A549 treated with CORT108297 at 1 μM for 4 hours (cell line): ENCODE measurements at places on chromosomes 2 and 18. TPM values are rescaled to one million over a fixed set of nuclear protein-coding genes. Genes with fewer than 3 reads are reported as not detected.

CRYGC gene
- not detected in 5 replicates for total RNA-seq

ATP8B1 gene
- total RNA-seq: 7.9 to 10.5 TPM (median 9.3 TPM) in 5 replicates

CYP27C1 gene
- 3.8 to 4.9 TPM (median 4.5 TPM) in 5 replicates for total RNA-seq

PLCL1 gene
- total RNA-seq: 0.02 TPM in 1 of 5 replicates, not detected in the others

IL1F10 gene
- not detected in 5 replicates for total RNA-seq

REG3G gene
- total RNA-seq: not detected in 5 replicates

CD8B2 gene
- total RNA-seq: not detected in 5 replicates

TIA1 gene
- total RNA-seq: 37.2 to 55.3 TPM (median 50.0 TPM) in 5 replicates

FAM237A gene
- total RNA-seq: not detected in 5 replicates

RNF103 gene
- 37.0 to 46.3 TPM (median 42.0 TPM) in 5 replicates for total RNA-seq

HOXD9 gene
- 0.82 to 1.7 TPM (median 1.5 TPM) in 5 replicates for total RNA-seq

HOXD3 gene
- total RNA-seq: 0.08 to 0.30 TPM (median 0.18 TPM) in 4 of 5 replicates, not detected in the other

ZNF521 gene
- not detected in 5 replicates for total RNA-seq

SLC8A1 gene
- 0.27 to 0.57 TPM (median 0.40 TPM) in 5 replicates for total RNA-seq

DHRS9 gene
- 2.4 to 3.4 TPM (median 2.8 TPM) in 5 replicates for total RNA-seq

ADCYAP1 gene
- not detected in 5 replicates for total RNA-seq

SIX3 gene
- 0.36 to 0.58 TPM (median 0.52 TPM) in 5 replicates for total RNA-seq

FOXD4L1 gene
- total RNA-seq: 0.20 to 0.67 TPM (median 0.34 TPM) in 5 replicates

ITPRIPL1 gene
- total RNA-seq: not detected in 5 replicates

ANO7 gene
- 1.5 to 2.6 TPM (median 2.5 TPM) in 5 replicates for total RNA-seq

TDRD15 gene
- total RNA-seq: not detected in 5 replicates

RUFY4 gene
- total RNA-seq: not detected in 5 replicates

ATG16L1 gene
- total RNA-seq: 44.4 to 50.7 TPM (median 47.4 TPM) in 5 replicates

HOXD11 gene
- total RNA-seq: 6.2 to 9.1 TPM (median 7.8 TPM) in 5 replicates

ANKMY1 gene
- 8.0 to 12.7 TPM (median 12.1 TPM) in 5 replicates for total RNA-seq

VIT gene
- 0.04 TPM in 1 of 5 replicates, not detected in the others for total RNA-seq

TGFA gene
- 5.8 to 7.6 TPM (median 6.0 TPM) in 5 replicates for total RNA-seq

PID1 gene
- 2.9 to 3.8 TPM (median 3.2 TPM) in 5 replicates for total RNA-seq

IL1B gene
- total RNA-seq: 0.21 to 0.57 TPM (median 0.24 TPM) in 5 replicates

RND3 gene
- total RNA-seq: 49.5 to 68.6 TPM (median 53.9 TPM) in 5 replicates

HAAO gene
- total RNA-seq: not detected in 5 replicates

CCDC102B gene
- total RNA-seq: 0.19 to 0.58 TPM (median 0.37 TPM) in 5 replicates

TIGD1 gene
- total RNA-seq: 4.5 to 5.3 TPM (median 5.0 TPM) in 5 replicates

CASP10 gene
- 2.1 to 2.6 TPM (median 2.5 TPM) in 5 replicates for total RNA-seq

RNF125 gene
- 0.20 to 0.32 TPM (median 0.28 TPM) in 5 replicates for total RNA-seq

SPATA3 gene
- not detected in 5 replicates for total RNA-seq

MAP3K19 gene
- not detected in 5 replicates for total RNA-seq
